Activated CD8-positive, alpha-beta memory T cell treated with anti-CD3 and anti-CD28 coated beads for 36 hours (primary cell): ENCODE measurements at places on chromosomes 13 and 19. TPM values are rescaled to one million over a fixed set of nuclear protein-coding genes. Genes with fewer than 3 reads are reported as not detected.

The KLK10 gene
- not detected for total RNA-seq

The ZBTB7A gene
- 41.9 TPM for total RNA-seq

The ZNF709 gene
- 2.2 TPM for total RNA-seq

The GDF15 gene
- not detected for total RNA-seq

The QPCTL gene
- 17.9 TPM for total RNA-seq

The LIM2 gene
- 0.31 TPM for total RNA-seq

The TRAPPC6A gene
- 21.4 TPM for total RNA-seq

The CNMD gene
- total RNA-seq = not detected

The LRRC8E gene
- total RNA-seq = not detected

The KLK3 gene
- not detected for total RNA-seq

The DIAPH3 gene
- total RNA-seq = 18.8 TPM

The PCDH9 gene
- total RNA-seq = 0.17 TPM

The ZNF429 gene
- total RNA-seq = 6.4 TPM

The ODAD3 gene
- not detected for total RNA-seq

The PRSS57 gene
- total RNA-seq = not detected

The SHISA2 gene
- total RNA-seq = 0.13 TPM

The PDE4C gene
- total RNA-seq = not detected

The HIF3A gene
- not detected for total RNA-seq

The CEACAM1 gene
- 1.2 TPM for total RNA-seq
